ENCODE measurements at places on chromosomes 13 and 19.

DNA sequence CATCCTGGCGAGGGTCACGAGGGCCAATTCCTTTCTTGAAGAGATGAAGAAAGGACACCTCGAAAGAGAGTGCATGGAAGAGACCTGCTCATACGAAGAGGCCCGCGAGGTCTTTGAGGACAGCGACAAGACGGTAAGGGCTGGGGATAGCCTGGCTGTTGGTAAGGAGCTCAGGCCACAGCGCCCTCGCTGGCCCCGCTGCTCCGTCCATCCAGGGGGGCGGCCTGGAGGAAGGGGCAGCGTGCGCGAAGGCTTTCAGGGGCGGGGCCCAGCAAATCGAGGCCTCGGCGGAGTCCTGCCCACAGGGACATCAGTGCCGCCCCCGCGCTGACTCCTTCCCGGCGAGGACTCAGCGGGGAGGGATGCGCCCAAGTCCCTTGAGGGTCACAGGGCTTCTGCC lies 6.9 kb downstream of the F10 start:
- no peak for DNase-seq

DNA sequence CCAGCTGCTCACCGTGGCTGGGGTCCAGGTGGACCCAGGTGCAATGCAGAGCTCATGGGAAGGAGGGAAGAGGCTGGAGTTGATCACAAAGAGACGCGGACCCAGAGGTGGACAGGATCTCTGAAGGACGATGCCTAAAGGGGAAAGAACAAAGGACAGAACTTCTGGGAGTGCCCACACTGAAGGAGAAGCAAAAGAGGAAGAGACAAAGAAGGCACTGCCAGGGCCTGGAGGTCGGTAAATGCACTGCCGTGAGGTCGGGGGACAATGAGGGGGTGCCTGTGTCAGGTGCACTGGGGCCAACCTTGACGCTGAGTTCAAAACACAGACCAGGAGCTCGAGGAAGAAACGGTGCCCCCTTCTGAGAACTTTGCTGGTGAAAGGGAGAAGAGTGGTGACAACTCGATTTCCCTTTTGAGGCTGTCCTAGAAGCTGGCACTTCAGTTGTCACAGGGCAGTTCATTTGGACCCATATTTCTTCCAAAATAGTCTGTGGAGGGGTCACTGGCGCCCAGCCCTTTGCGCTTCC lies 55.6 kb downstream of the GJA3 start:
- no peak for DNase-seq

GRCh38 chr13:66414066-66414800 lies 815.9 kb downstream of the PCDH9 start:
- no peak for DNase-seq

GRCh38 chr13:56501750-56502149 lies 639.0 kb upstream of the PRR20A start:
- DNase-seq: no peak

DNA sequence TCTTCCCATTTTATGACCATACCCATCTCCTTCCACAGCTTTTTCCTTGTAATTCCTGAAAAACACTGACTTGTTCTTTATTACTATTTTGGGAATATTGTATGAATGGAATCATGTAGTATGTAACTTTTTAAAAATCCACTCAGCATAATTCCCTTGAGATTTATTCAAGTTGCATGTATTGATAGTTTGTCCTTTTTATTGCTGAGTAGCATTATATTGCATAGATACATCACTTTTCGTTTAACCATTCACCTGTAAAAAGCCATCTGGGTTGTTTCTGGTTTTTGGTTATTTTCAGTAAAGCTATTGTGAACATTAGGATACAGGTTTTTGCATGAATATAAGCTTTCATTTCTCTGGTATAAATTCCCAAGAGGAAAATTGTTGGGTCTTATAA lies 115.4 kb downstream of the GPC5 start:
- no peak for DNase-seq

GRCh38 chr13:109787135-109787954 lies 962 bp upstream of the IRS2 start:
- peak; percentile 42 for DNase-seq

GRCh38 chr19:39406656-39407409 lies at the start of gene ZFP36:
TSS of gene ZFP36 (plus strand) at chr19:39406847. CDS start at chr19:39406905, 58 bp downstream.
- DNase-seq: peak; percentile 83

DNA sequence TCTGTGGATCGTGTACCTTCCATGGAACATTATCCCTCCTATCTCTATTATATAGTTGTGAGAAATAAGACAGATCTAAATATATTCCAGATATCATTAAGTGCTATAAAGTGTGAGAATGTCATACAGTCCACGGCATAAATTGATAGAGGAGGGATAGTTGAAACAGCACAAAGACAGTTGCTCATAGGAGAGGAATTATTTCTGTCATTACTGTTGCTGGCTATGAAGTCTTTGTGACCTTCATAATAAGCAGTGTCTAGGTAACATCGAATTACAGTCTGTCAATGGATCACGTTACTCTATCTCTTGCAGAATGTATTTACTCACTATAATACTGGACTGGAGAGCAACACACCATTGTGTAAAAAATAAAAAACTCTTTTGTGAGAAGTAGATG lies 671.5 kb upstream of the PCDH20 start:
- DNase-seq: no peak

GRCh38 chr13:49539313-49539712 lies 43.6 kb downstream of the PHF11 start:
- DNase-seq: no peak

- DNase-seq: peak; percentile 64
Observed at GRCh38 chr19:35248310-35249145, at the start of gene LSR. TSS of gene LSR (plus strand) at chr19:35249002. CDS start at chr19:35249023, 21 bp downstream.

- DNase-seq: no peak
Observed at GRCh38 chr13:31913459-31913858, 118.1 kb upstream of the FRY start.

GRCh38 chr13:47396915-47397314 lies 500.1 kb upstream of the HTR2A start:
- DNase-seq: no peak

- DNase-seq: peak; percentile 88
Observed at GRCh38 chr13:30744056-30744680, 8.8 kb downstream of the ALOX5AP start.

DNA sequence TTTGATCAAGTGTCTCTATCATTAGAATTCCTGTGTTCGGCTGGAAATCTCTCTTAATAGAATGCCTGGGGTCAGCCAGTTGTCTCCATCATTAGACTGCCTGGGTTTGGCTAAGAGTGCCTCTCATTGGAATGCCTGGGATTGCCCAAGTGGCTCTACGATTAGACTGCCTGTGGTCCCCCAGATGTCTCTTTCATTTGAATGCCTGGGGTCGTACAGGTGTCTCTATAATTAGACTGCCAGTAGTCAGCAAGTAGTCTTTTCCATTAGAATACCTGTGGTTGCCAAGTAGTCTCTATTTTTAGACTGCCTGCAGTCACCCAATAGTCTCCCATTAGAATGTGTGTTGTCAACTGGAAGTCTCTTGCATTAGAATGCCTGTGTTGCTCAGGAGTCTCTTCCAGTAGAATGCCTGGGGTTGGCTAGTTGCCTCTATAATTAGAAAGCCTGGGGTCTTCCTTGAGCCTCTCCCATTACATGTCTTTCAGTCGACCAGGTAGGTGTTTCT lies 1523.2 kb downstream of the UQCRFS1 start:
- no peak for DNase-seq

- DNase-seq: no peak
Observed at GRCh38 chr19:50500753-50501151, 10.2 kb downstream of the JOSD2 start.

DNA sequence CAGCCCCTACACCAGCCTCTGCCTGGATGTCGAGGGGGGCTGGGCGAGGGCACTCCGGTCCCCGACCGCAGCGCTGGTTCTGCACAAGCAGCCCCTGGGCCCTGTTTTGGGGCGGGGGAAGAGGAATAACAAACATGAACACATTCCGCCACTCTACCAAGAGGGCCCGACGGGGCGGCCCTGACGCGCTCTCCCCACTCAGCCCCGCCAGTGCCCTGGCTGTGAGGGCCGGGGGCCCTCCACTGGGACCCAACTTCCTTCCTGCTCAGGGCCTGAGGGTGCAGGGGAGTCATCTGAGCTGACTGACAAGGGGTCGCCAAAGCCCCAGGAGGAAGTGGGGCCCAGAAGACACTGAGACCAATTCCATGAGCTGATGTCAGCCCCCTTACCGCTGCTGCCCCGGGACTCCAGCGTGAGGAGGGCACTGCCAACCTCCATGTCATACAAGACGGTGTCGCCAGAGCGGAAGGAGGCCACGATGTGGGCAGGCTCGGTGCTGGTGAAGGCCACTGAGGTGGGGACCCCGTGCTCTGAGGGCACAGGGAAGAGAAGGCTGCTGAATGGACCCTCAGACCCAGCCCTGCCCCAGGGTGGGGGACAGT lies 5.6 kb upstream of the PRKD2 start:
- no peak for DNase-seq

DNA sequence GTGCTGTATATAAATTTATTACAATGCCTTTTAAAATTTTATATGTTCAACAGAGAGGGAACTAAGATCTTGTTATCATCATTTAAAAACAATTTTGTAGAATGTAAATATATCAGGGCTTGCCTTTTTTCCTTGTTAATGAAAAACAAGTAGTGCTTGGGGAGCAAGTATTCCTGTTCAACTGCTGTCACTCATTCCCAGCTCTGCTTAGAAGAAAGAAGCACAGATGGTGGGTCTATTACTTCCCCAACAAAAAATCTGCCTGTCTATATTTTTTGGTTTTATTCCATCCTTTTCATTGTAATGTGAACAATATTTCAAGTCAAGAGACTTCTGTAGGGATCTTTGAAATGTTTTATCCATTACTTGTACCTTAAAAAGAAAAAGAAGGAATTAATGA lies 503.9 kb downstream of the GPC5 start:
- no peak for DNase-seq

- no peak for DNase-seq
Observed at GRCh38 chr13:51632591-51633362, 48.5 kb downstream of the WDFY2 start.

DNA sequence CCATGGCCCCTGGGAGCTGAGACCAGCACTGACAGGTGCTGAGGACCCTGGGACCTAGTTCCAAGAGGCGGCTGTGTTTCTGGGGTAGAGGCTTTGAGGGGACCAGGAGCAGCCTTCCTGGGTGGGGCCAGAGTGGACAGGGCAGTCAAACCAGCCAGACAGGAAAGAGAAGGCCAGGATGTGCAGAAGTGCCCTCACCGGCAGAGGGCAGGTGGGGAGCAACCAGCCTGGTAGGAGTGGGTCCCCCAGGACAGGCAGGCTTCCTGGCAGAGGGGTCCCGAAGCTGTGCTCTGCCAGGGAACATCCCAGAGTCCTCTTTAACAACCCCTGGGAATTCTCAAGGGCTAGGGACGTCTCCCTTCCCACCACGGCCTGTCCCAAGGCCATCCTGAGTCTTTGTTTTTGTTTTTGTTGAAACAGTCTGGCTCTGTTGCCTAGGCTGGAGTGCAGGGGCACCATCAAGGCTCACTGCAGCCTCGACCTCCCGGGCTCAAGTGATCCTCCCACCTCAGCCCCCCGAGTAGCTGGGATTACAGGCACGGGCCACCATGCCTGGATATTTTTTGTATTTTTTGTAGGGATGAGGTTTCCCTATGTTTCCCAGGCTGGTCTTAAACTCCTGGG lies 3.0 kb upstream of the HIPK4 start:
- no peak for DNase-seq

DNA sequence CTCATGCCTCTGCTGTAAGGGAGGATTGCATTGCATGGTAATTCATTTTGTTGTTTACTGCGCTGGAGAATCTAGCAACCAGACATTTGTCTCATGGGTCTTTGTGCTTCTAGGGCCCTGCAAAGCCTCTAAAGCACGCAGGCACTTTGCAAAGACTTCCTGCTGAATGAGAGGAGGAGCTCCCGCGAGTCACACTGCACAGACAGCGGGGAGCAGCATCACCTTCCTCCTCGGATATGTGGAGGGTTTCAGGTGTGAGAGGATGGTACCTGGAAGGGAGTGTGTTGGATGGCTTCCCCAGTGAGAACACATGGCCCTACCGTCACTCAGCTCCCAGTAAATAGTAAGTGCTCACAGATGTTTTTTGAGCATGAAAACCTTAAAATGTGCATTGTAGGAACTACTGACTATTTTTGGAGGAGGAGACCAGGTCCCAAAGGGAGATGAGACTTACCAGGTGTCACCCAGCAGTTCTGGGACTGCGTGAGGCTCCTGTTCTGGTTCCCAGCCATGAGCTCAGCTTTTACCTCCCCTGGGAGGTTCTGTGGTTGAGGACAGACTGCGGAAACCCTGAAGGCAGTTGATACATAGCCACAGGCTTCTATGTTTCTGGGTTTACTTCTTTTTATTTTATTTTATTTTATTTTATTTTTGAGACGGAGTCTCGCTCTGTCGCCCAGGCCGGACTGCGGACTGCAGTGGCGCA lies 278.0 kb downstream of the FGF9 start:
- DNase-seq: no peak

GRCh38 chr13:60696602-60697001 lies 299.6 kb downstream of the TDRD3 start:
- DNase-seq: no peak

DNA sequence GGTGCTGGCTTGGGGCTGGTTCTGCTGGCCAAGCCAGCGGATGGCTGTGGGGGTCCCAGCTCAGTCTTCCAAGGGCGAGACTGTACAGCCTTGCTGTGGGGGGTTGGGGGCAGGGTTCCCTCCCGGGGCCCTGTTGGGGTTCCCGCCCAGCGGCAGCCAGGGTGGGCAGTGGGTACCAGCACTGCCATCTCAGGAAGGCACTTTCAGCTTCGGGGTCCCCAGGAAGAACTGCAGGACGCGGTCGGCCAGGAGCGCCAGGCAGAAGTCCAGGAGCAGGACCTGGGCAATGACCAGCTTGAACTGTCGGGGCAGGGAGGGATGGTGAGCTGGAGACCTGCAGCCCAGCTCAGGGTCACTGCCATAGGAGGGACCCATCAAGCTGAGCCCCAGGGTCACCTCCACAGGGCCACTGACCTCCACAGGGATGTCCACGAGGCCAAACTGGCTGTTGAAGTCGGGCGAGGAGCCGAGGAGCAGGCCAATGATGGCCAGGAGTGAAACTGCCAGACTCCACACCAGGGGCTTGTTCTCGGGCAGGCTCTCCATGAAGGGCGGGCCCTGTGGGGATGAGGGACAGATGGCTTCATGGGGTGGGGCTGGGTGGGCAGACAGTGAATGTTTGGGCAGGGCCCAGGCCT lies 1.9 kb upstream of the GMIP start:
- no peak for DNase-seq

GRCh38 chr13:46104868-46105267 lies at the start of gene CPB2:
TSS of gene CPB2 (minus strand) at chr13:46105033. CDS start at chr13:46105009, 24 bp downstream.
- no peak for DNase-seq

DNA sequence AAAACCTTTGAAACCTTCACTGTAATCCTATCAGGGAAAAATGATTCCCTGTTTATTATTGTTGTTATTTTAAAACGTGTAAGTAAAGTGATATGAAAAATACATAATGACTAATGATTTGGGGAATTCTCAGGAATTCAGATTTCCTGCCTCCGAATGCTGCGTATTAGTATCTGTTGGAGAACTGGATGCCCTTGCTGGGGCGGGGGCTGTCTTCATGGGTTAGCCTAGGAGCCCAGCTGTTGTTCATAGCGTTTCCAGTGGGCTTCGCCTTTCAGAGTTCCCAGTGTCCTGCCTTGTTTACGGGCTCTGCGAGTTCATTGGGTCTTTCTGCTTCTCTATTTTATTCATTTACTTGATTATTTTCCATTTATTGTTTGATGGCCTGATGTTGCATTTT lies 18.4 kb downstream of the NAXD start:
- DNase-seq: no peak
